ENCODE measurements at places on chromosomes 11 and 22.
A peak's percentile ranks its signal among the peaks of the same experiment; 100 is the strongest.

GRCh38 chr11:77397631-77398030, 76.3 kb downstream of the PAK1 start:
- H3K27ac ChIP-seq, result no peak overlapping the region
- H3K36me3 ChIP-seq, result no peaks in the 10 kb centered on the region
- DNase-seq, result no peak
- H3K27me3 ChIP-seq, result no peaks in the 10 kb centered on the region
- H3K4me3 ChIP-seq, result no peak overlapping the region

DNA sequence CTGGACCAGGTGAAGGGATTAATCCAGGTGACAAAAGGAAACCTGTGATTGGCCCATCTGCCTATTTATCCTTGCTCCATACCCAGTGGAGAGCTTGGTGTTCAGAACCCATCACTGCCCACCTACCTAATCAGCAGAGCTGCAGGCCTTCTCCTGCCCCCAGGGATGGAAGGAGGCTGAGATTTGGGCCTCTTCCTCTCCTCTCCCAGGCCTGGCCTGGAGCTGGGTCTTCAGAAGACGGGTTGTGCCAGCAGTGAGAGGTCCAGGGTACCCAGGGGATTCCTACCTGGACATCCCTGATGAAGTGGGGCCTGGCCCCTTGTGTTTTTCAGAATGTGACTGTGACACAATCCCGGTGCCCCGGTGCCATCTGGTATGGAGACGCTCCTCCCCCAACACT, 80.3 kb upstream of the MYOD1 start:
- no peaks in the 10 kb centered on the region for H3K4me1 ChIP-seq
- no peaks in the 10 kb centered on the region for H3K27me3 ChIP-seq
- no peak overlapping the region for H3K27ac ChIP-seq
- no peaks in the 10 kb centered on the region for H3K36me3 ChIP-seq
- no peak for DNase-seq
- no peak overlapping the region for H3K4me3 ChIP-seq

GRCh38 chr11:113994077-113994954, 19.4 kb downstream of the HTR3A start:
- DNase-seq, result no peak
- no peak overlapping the region for H3K27ac ChIP-seq
- no peaks in the 10 kb centered on the region for H3K36me3 ChIP-seq
- no peak overlapping the region for H3K4me3 ChIP-seq

GRCh38 chr11:17790453-17790852, 55.9 kb downstream of the KCNC1 start:
- no peaks in the 10 kb centered on the region for H3K4me1 ChIP-seq
- H3K4me3 ChIP-seq, result no peak overlapping the region
- H3K27me3 ChIP-seq, result no peaks in the 10 kb centered on the region
- DNase-seq, result no peak

- no peak overlapping the region for H3K4me3 ChIP-seq
- no peaks in the 10 kb centered on the region for H3K36me3 ChIP-seq
- no peaks in the 10 kb centered on the region for H3K27me3 ChIP-seq
- H3K27ac ChIP-seq, result no peak overlapping the region
- no peaks in the 10 kb centered on the region for H3K4me1 ChIP-seq
Observed at GRCh38 chr11:58004664-58005063, 19.0 kb upstream of the OR9Q1 start.

- H3K36me3 ChIP-seq, result no peaks in the 10 kb centered on the region
- H3K4me1 ChIP-seq, result no peaks in the 10 kb centered on the region
- no peak for DNase-seq
- no peak overlapping the region for H3K4me3 ChIP-seq
- no peak overlapping the region for H3K27ac ChIP-seq
Observed at GRCh38 chr11:104467404-104467803, 303.5 kb upstream of the PDGFD start.

DNA sequence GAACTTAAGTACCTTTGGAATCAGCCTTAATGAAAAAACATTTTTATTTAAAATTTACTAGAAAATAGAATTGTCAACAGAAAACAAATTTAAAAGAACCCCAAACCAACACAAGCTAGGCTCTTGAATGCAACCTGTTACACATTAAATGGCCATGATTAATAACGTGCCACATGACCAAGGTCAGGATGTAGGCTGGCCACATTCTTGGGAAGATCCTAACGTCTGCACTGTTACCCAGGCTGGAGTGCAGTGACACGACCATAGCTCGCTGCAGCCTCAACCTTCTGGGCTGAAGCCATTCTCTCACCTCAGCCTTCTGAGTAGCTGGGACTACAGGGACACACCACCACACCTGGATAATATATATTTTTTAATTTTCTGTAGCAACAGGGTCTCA, 126.4 kb upstream of the APOA1 start:
- H3K36me3 ChIP-seq, result no peaks in the 10 kb centered on the region
- no peak overlapping the region for H3K4me3 ChIP-seq

GRCh38 chr11:78061088-78061920, 2.4 kb upstream of the THRSP start:
- DNase-seq, result no peak
- H3K27me3 ChIP-seq, result no peaks in the 10 kb centered on the region
- peaks cover 10% of the 10 kb centered on the region for H3K4me1 ChIP-seq
- H3K4me3 ChIP-seq, result no peak overlapping the region
- no peak overlapping the region for H3K27ac ChIP-seq

GRCh38 chr11:114168691-114169090, 109.2 kb downstream of the ZBTB16 start:
- H3K36me3 ChIP-seq, result no peaks in the 10 kb centered on the region
- peak; percentile 70 for DNase-seq
- H3K4me3 ChIP-seq, result no peak overlapping the region
- peak overlapping the region; percentile 46 for H3K27ac ChIP-seq
- H3K27me3 ChIP-seq, result no peaks in the 10 kb centered on the region

- H3K36me3 ChIP-seq, result no peaks in the 10 kb centered on the region
- H3K27ac ChIP-seq, result no peak overlapping the region
- no peak overlapping the region for H3K4me3 ChIP-seq
- DNase-seq, result no peak
- no peaks in the 10 kb centered on the region for H3K4me1 ChIP-seq
Observed at GRCh38 chr11:128179039-128179438, 408.3 kb downstream of the ETS1 start.

- H3K36me3 ChIP-seq, result no peaks in the 10 kb centered on the region
- no peaks in the 10 kb centered on the region for H3K27me3 ChIP-seq
- H3K27ac ChIP-seq, result no peak overlapping the region
- no peak for DNase-seq
- no peaks in the 10 kb centered on the region for H3K4me1 ChIP-seq
Observed at GRCh38 chr22:37462983-37463382, 23.2 kb downstream of the MFNG start.

DNA sequence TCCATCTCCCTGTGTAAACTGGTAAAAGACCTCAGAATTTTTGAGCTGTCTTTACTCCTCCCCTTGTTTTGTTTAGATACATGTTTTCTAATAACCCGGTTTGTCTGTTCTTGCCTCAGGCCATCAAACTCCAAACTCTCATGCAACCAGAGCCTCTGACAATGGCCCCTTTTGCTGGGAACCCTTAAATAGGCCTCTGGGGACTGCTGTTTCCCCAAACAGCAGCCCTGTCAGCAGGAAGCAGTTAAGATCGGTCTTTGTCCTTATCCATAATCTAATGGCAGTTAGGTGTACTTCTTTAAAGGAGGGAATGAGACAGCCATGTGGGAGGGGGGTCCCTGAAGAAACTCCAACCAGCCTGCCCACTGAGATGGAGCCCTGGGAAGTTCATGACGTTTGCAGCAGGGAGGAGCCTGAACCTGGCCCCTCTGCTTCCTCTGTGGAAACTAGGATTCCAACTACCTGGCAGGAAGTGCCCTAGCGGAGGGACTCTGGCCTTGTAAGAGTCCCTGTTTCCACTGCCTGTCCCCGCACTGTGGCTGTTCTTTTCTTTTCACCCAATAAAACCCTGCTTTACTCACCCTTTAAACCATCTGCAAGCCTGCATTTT, 1354.4 kb downstream of the LRRC4C start:
- DNase-seq, result no peak
- H3K36me3 ChIP-seq, result no peaks in the 10 kb centered on the region
- no peak overlapping the region for H3K27ac ChIP-seq
- H3K4me1 ChIP-seq, result no peaks in the 10 kb centered on the region
- H3K27me3 ChIP-seq, result no peaks in the 10 kb centered on the region
- H3K4me3 ChIP-seq, result no peak overlapping the region

DNA sequence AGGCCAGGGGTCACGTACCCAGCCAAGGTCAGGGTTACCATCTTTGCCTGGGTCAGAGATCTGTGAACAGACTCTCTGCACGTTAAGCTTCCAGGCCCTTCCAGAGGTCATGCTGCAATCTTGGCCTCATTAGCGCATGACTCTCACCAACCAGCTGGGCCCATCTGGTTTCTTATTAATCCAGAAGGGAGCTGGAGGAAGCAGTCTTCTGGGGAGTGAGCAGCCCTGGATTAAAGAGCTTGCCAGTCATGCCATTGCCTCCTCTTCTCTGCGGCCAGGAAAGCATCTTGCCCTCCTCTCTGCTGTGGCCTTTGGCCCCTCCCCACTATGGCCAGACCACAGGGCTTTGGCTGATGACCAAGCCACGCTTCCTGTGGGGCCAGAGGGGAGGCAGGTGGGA, 57.4 kb downstream of the CHST1 start:
- H3K4me1 ChIP-seq, result no peaks in the 10 kb centered on the region
- no peak overlapping the region for H3K27ac ChIP-seq
- DNase-seq, result no peak

DNA sequence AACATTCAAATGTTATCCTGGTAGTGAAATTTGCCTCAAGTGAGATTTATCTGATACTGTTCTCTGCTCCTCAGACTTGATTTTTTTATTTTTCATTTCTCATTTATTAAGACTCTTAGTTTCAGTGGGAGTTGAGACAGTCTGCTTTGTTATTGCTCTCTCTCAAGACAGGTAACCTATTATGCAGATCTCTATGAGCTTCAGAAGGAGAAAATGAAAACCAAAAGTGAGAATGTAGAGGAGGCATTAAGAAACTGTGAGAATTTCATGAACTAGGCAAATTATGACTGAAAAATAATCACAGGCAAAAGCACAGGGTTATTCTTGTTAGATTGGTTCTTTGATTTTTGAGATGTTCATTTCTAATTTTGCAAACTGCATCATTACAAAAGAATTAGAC, 290.0 kb upstream of the CHORDC1 start:
- H3K4me3 ChIP-seq, result no peak overlapping the region
- H3K4me1 ChIP-seq, result peaks cover 9% of the 10 kb centered on the region

DNA sequence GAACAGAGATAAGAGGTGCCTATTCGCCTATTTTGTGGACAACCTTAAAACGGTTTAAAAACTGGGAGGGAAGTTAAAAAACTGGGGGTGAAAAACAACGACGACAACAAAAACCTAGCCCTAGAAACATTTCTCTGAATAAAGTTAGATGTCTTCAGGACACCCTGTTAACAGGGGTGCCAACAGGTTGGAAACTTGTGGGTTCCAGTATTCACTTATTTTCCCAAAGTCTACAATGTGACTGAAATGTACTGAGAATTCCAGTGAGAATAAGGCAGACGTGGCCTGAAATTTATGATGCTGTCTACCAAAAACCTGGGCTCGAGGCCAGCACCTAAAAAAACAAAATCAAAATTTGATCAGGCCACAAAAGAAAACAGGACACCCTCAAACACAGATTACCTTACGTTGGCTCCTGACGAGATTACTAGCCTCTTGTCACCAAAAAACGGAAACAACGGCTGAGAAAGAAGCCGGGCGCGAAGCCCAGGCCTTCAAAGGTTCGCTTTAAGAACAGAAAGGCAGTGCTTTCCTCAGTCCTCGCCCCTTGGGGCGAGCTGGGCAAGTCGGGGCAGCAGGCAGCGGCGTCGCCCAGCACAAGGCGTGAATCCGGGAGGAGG, 906 bp downstream of the CCDC90B start:
- no peaks in the 10 kb centered on the region for H3K27me3 ChIP-seq
- H3K27ac ChIP-seq, result peak overlapping the region; percentile 93
- DNase-seq, result no peak
- no peaks in the 10 kb centered on the region for H3K36me3 ChIP-seq

- no peaks in the 10 kb centered on the region for H3K27me3 ChIP-seq
- peaks cover 13% of the 10 kb centered on the region for H3K4me1 ChIP-seq
- no peak for DNase-seq
- no peak overlapping the region for H3K27ac ChIP-seq
- no peaks in the 10 kb centered on the region for H3K36me3 ChIP-seq
Observed at GRCh38 chr22:35446365-35446764, 46.4 kb downstream of the MCM5 start.

GRCh38 chr11:77416357-77416756, 57.5 kb downstream of the PAK1 start:
- peaks cover 18% of the 10 kb centered on the region for H3K4me1 ChIP-seq
- no peak for DNase-seq
- H3K4me3 ChIP-seq, result no peak overlapping the region
- no peak overlapping the region for H3K27ac ChIP-seq
- no peaks in the 10 kb centered on the region for H3K36me3 ChIP-seq
